ENCODE measurements at places on chromosomes 6 and 20.

GRCh38 chr6:40965046-40965445 lies 74.0 kb downstream of the UNC5CL start:
- DNase-seq, result no peak

- peak; percentile 52 for DNase-seq
Observed at GRCh38 chr6:7819431-7820015, 91.1 kb downstream of the TXNDC5 start.

DNA sequence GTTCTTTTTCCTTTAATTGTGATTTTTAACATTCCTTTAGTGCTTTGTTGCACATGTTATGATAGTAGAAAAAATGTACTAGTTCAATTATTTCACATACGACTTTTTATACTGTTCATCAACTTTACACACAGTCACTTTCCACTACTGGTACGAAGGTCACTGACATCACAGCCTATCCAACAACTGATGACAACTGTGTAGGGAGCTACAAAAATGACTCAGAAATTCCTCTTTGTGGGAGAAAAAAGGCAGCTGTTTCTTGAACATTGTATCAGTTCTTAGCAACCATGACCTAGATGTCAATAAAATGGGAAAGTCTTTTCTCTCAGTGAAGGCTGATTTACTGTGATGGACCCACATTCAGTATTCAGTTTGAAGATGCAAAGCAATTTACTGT lies 7.0 kb upstream of the ID4 start:
- peak; percentile 37 for DNase-seq

DNA sequence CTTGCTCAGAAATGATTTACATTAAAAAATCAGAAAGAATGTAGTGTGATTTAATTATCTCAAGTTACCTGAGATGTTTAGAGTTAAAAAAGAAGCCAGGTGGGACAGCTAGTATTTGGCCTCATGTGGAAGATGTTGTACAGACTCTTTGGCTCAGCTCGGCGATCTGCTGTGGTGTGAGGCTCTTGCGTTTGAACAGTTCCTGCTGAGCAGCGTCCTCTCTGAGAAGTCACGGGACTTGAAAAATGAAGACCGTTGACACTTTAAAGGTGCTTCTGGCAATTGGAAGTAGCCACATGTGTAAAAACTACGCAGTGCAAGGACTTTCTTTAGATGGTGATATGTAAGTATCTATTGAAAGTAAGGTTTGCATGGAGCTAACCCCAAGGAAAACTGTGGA lies 169.0 kb downstream of the BACH2 start:
- no peak for DNase-seq

- no peak for DNase-seq
Observed at GRCh38 chr20:10610251-10610650, 63.5 kb downstream of the JAG1 start.

GRCh38 chr6:42199106-42199981 lies 4.6 kb upstream of the GUCA1B start:
- no peak for DNase-seq

- DNase-seq, result no peak
Observed at GRCh38 chr6:115865914-115866313, 194.8 kb downstream of the FRK start.

- DNase-seq, result no peak
Observed at GRCh38 chr6:105184921-105185320, 5.1 kb upstream of the POPDC3 start.

DNA sequence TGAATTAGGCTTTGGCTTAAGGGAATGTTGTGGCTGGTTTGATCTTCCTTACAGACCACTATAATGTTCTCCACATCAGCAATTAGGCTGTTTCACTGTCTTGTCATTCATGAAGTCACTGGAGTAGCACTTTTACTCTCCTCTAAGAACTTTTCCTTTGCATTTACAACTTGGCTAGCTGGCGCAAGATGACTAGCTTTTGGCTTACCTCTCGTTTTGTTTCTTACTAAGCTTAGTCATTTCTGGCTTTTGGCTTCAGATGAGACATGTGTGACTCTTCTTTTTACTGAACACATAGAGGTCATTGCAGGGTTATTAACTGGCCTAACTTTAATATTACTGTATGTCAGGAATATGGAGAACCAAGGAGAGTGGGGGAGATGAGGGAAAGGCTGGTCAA lies 143.2 kb downstream of the PTCHD4 start:
- DNase-seq, result no peak

DNA sequence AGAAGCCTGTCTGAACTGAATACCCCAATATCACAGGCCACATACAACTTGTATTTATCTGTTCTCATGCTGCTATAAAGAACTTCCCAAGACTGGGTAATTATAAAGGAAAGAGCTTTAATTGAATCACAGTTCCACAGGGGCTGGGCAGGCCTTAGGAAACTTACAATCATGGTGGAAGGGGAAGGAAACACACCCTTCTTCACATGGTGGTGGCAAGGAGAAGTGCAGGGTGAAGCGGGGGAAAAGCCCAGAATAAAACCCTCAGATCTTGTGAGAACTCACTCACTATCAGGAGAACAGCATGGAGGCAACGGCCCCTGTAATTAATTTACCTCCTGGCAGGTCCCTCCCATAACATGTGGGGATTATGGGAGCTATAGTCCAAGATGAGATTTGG lies 50.3 kb upstream of the FNDC1 start:
- DNase-seq, result no peak

DNA sequence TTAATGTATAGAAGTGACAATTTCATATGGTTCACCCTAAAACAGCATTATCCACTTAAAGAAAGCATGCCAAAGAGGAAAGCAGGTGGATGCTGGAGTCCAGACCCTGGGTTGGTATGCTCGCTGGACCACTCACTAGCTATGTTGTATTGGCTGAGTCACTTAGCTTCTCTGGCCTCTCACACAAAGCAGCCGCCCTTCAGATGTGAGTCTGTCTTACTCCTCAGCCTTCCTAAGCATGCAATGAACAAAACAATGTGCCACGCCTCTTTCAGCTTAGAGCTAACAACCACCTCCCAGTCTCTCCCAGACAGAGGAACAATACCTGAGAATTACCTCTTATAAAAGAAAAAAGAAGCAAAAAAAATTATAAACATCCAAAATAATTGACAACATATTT lies 29.4 kb downstream of the SIM1 start:
- DNase-seq, result peak; percentile 53

DNA sequence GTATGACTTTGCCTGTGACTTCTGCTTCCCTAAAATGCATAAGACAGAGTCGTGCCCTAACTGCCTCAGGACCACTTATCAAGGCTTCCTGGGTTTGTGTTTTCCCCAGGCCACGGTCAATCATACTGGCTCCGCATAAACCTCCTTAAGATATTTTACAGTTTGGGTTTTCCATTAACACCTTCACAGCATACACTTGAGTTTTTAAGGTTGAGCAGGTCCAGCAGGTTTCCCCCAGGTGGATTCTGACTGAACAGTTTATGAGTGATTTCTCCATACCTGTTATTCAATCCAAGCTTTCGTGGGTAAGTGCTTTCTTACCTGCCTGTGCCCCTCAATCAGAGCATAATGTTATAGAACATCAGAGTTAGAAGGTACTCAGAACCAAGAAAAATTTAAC lies 39.3 kb downstream of the NINL start:
- DNase-seq, result no peak

GRCh38 chr6:43737272-43738081 lies 32.5 kb upstream of the VEGFA start:
- DNase-seq, result no peak

- no peak for DNase-seq
Observed at GRCh38 chr6:166318227-166318626, 10.0 kb upstream of the PRR18 start.

DNA sequence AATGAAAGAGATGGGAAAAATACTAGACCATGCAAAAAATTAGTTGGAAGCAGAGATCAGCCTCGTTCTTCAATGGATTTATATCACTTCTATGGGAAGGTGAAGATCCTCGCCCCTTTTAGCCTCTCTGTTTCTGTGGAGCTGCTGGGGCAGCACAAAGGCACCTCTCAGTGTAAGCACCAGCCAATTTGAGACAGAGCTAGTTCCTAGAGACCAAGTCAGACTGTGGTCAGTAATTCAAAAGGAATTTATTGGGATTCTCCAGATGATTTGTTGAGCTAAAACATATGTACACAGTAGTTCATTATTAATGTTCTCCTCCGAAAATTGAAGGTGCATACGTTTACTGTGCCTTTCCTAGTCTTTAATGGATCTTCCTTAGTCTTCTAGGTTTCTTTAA lies 42.4 kb downstream of the SCGN start:
- DNase-seq, result no peak

GRCh38 chr6:42443312-42444060 lies 8.2 kb downstream of the TRERF1 start:
- no peak for DNase-seq

DNA sequence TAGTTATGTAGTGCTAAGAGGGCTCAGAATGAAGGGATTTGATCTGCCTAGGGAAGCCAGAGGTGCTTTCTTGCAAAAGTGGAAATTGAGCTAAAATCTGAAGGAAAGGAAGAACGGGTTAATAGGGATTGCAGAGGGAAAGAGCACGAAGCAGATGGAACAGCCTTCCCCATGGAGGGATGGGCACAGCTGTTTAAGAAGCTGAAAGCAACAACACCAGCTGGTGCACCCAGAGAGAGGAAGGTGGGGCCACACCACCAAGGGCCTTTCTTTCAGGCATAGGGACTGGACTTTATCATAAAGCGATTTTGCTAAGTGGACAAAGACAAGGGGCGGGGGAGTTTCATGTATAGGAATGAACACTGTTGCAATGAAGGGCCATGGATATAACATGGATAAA lies 65.8 kb upstream of the SNRPB2 start:
- DNase-seq, result no peak

GRCh38 chr20:42276718-42277602 lies 658.8 kb upstream of the CHD6 start:
- DNase-seq, result no peak

- peak; percentile 90 for DNase-seq
Observed at GRCh38 chr20:41232973-41233926, 84.3 kb downstream of the ZHX3 start.

DNA sequence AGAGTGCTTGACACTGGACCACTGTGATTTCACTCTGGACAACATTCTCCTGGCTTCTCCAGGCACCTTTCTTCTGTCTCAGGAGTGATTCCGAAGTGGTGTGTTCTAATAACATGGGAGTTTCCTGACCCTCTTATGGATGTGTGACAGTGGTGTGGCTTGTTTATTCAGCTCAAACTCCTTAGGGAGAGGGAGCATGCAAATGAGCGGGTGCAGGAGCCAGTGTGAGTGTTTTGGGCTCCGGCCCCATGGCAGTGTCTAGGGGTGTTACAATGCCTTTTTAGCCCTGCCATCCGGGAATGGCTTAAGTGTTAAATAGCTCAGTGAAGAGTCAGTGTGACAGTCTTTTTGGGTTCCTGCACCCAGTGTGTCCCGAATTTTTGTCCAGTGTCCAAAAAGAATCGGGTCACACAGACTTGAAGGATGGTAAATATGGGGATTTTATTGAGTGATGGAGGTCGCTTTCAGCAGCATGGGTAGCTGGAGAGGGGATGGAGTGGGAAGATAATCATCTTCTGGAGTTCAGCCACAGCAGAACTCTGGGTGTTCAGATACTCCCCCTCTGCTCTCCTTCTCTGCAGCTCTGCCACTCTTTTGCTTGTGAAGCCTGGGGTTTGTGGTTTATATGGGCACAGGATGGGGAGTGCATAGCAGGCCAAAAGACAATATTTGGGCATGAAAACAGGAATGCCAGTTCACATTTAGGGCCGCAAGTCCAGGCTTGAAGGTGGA lies 928.9 kb upstream of the CITED2 start:
- no peak for DNase-seq

DNA sequence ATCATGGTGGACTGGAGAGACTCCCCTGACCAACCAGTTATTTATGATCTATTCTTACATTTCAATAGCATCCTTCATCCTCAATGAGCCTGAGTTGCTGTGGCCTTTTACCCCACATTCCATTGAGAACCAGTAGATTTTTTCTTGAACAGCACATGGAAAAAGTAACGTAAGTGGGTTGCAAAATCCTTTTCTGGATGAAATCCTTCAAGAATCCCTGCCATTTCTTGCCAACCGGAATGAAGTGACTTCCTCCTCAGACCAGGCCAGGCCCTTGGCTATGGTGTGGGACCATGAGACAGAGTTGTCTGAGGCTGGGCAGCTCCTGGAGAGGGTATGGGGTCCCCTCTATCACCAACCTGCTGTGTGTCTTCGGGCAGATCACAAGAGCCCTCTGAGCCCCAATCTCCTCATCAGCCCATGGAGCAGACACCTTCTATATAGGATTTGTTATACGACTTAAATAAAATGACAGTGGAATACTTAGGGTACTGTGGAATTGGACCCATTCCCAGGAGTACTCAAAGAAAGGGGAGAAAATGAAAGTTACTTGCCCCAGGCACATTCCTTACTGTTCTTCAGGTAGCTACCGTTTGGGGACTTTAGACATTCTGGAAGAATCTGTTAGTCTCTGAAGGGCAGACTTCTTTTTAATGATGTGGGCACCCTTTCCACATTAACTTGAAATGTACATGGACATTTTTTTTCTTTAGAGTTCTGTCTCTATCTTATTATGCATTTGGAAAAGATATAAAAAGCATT lies 10.9 kb downstream of the EYA2 start:
- peak; percentile 42 for DNase-seq

DNA sequence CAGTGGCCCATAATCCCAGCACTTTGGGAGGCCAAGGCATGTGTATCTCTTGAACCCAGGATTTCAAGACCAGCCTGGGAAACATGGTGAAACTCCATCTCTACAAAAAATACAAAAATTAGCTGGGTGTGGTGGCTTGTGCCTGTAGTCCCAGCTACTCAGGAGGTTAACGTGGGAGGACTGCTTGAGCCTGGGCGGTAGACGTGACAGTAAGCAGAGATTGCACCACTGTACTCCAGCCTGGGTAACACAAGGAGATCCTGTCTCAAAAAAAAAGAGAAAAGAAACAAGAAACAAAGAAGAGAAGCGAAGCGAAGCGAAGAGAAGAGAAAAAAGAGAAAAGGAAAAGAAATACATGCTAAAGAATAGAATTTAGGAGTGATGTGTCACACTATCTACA lies 69.2 kb downstream of the NUDT3 start:
- no peak for DNase-seq

- no peak for DNase-seq
Observed at GRCh38 chr20:51542033-51542570, 417 bp downstream of the NFATC2 start.

DNA sequence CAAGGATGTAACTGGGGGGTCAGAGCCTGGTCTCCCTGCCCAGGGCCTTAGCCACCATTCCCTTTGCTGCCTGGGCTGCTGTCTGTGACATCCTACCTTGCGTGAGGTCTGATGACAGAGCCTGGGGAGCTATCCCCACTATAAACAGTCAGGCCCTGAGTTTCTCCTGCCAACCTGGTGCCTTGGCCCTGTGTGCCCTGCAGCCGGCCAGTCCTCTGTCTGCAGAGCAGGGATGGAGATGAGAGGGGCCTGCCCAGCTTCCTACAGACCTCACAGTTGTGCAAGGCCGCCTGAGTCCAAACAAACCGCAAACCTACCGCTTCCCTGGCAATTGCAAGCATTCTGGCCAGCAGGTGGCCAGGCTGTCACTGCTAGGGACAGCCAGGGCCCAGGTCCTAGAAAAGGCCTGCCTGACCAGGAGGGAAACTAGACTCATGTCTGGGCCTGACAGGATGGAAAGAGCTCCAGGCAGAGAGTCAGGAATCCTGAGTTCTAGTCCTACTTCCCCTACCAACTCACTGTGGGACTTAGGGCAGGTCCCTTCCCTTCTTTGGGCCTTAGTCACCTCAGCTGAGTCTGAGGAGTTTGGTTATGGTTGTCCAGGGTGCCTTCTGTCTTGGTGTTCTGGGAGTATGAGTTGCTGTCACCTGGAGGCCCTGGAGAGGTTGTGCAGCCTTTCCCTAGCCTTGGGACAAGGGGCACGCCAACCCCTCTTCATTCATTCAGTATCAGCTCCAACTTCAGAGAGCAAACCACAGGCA lies 86.2 kb downstream of the VEGFA start:
- DNase-seq, result peak; percentile 29
